Upper lobe of left lung (tissue), 6 donors: ENCODE measurements at places on chromosomes 4 and X.

DNA sequence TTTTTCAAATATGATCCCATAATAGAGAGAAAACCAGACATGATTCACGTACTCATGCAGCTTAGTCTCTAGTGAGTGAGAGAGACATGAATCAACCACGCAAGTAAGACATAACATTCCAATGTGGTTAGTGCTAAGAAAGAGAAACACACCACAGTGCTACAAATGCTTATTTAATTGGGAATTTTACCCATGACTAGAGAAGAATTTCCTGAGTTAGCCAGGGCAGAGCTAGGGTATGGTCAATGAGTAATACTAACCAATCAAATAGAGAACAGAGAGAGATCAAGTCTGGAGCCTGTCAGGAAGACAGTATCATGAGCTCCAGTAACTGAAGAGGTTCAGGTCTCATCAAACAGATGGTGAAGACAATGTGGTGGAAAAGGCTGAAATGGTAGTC lies 495.2 kb downstream of the PDGFC start:
- no peak for DNase-seq

DNA sequence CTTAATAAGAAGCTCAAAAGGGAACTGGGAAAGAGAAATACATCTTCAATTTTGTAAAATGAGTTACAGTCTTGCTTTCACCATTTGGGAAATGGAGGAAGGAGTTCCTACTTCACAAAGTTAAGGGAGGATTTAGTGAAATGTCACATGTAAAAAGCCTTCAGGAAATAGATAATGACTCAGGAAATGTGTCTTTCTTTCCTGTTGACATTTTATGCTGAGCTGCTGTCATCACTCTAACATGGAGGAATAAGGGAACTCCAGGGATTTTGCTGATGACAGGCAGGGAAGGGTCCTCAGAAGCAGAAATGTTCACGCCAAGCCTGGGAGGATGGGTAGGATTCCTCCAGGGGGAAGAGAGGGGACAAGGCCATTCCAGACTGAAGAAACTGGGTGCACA lies 251.1 kb downstream of the USP46 start:
- DNase-seq: no peak

DNA sequence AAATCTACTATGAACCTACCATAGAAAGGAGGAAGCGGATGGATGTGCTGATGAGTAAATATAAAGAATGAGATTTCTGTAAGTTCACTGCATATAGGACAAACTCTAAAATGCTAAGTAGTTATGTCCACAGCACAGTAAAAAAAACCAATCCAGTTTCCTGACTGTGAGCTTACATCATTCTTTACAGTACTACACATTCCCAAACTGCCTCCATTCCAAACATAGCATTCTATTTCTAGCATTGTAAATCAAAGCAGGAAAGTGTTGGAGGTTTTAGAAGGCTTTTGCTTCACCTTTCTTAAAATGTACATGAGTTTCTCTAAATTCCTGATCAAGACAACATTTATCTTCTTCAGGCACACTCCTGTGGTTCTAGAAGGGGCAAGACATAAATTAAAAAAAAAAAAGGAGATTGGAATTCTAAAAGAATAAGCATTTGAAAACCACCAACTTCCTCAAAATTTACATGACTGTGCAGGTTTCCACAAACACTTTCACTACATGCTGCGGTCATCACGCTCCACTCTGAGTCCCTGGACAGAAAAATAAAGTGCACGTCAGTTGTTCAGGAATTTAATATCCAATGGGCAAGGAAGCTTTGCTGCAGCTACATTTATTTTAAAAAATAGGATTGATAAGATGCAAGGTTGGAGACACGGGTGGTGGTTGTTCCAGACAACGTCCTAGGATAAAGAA lies 297.6 kb upstream of the STS start:
- no peak for DNase-seq

GRCh38 chrX:15882704-15883539 lies 28.3 kb upstream of the AP1S2 start:
- DNase-seq: no peak

GRCh38 chr4:82282875-82283274 lies 90.9 kb downstream of the HNRNPD start:
- DNase-seq: no peak

GRCh38 chr4:102826105-102826889 lies 1.1 kb downstream of the UBE2D3 start:
- DNase-seq: no peak

GRCh38 chr4:176077561-176077960 lies 11.9 kb downstream of the WDR17 start:
- DNase-seq: no peak

DNA sequence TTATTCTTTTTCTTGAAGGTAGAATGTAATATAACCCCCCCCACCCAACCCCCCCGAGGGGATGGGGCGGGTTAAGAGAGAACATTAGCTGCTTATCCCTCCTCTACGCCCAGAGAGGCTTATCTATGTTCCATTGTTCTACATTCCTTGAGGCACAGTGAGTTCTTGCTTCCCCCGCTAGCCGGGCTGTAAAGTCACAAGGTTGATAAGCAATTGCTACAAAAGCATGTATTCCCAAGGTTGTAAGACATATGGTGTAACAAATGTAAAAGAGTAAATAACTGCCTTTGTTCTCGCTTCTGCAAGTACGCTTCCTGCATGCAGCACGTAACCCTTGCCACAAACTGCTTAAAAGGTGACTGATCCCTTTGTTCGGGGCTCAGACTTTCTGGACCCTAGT lies 8.2 kb downstream of the DCAF8L2 start:
- DNase-seq: no peak

GRCh38 chrX:24371391-24371972 lies 11.0 kb downstream of the SUPT20HL1 start:
- peak; percentile 50 for DNase-seq

GRCh38 chr4:88809576-88810219 lies 112.1 kb upstream of the NAP1L5 start:
- no peak for DNase-seq
